Endothelial cell of umbilical vein (primary cell): ENCODE measurements at places on chromosomes 1 and 21. TPM values are rescaled to one million over a fixed set of nuclear protein-coding genes. Genes with fewer than 3 reads are reported as not detected.
A peak's percentile ranks its signal among the peaks of the same experiment; 100 is the strongest.

DNA sequence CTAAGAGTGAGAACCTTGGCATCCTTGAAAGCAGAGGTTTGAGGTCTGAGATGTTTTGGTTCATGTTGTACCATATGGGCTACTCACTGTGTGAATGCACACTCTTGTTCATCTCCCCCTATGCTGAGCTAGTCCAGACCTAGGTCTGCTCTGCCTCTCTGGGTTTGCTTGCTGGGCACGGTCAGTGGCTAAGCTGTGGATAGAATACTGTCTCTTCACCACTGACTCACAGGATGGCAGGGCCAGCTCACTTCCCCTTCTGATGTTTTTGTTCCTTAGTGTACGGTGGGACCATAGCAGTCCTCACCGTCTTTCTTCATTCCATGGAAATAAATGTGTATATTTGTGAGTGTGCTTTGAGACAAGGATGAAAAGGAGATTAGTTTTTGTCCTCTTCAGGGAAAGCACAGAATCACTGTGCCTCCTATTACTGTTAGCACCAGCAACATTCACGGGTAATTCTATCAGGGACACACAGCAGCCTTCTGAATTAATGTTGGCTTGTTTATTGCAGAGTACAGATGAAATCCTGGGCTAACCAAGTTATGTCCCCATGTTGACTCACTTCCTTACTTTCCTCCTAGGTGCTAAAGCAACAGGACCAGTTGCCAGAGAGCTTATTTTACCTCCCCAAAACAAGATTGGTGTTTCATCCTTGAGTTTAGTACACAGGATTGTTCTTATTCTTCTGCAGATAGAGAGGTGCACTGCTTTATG, 56.9 kb upstream of the IVNS1ABP start:
- DNase-seq: peak; percentile 93

DNA sequence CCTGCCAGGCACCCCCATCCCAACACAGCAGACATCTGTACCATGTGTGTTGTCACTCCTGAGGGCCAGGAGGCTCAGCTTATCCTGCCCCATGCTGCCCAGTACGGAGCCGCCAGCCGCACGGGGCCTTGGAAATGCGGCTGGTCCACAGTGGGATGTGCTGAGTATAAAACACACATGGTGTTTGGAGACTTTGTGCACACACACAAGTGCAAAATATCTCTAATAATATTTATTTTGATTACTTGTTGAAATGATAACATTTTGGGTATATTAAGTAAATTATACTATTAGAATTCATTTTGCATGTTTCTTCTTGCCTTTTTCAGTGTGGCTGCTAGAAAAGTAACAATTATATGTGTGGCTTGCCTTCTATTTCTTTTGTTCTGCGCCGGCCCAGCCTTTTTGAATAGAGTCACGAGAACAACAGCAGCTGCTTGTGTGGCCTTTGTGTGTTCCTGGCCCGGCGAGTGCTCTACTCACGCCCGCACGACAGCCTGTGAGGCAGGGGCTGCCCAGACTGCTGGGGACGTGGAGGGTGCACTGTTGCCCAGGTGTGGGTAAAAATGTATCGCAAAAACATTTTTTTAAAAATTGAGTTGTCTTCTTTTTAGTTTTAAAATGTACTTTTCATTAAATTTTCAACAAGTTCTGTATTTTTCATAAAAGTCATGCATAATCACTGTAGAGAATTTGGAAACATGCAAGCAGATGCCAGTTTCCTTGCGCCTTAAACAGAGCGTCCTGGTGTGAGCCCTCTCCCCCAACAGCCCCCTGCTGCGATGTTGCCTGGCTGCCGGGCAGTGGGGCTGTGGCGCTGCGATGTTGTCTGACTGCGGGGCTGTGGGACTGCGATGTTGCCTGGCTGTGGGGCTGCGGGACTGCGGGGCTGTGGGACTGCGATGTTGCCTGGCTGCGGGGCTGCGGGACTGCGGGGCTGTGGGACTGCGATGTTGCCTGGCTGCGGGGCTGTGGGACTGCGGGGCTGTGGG, 35.5 kb downstream of the COQ8A start:
- no peak for DNase-seq

GRCh38 chr1:213183036-213183672, 132.1 kb downstream of the RPS6KC1 start:
- no peak for DNase-seq

DNA sequence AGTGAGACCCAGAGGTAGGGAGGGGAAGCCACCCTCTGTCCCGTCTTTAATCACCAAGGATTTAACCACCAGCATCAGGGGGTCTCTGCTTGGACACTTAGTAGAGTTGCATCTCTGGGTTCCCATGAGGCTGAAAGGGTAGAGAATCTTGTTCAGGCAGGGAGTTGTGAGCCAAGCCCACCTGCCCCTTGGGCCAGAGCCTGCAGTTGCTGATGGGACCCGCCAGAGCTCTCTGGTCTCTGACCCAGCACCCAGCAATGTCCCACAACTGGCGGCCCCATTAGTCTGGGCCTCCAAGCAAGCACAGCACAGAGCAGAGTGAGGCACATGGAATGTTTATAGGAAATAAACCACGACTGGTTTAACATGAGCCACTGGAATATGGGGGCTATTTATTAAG, 166.3 kb downstream of the TRIM33 start:
- DNase-seq: no peak

GRCh38 chr21:35091496-35091895, 42.4 kb upstream of the RUNX1 start:
- no peak for DNase-seq

DNA sequence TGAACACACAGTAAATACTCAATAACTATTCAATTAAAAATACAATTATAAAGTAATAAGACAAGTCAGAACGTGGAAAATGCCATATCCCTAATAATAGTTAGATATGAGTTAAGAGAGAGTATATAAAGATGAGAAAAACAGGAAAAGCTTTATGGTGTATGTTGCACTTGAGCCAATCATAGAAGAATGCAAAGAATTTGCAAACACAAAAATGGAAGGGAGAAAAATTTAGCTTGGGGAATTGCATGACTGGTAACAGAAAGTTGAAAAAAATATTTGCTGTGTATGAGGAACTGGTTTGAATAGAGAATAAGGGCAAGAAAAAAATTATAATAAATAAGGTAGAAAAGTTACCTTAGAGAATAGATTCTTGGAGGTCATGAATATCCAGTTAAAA, 739.6 kb upstream of the CXADR start:
- peak; percentile 23 for DNase-seq

Gene NUP210L
- total RNA-seq: 0.07 TPM in 1 of 2 replicates, not detected in the other

Gene CHIT1
- not detected in 2 replicates for total RNA-seq

Gene HEYL
- not detected in 2 replicates for total RNA-seq
